CD4-positive, alpha-beta T cell treated with Interleukin-12 subunit alpha and Interleukin-12 subunit beta, for 1 hour (primary cell): ENCODE measurements at places on chromosomes 2 and 18.

GRCh38 chr18:74996996-74997395 lies 211.9 kb downstream of the PTGR3 start:
- no peak for DNase-seq

- DNase-seq: peak; percentile 55
These were observed 4.3 kb downstream of the GAD1 start for GRCh38 chr2:170820757-170821530.

GRCh38 chr2:183214680-183215079 lies 90.4 kb downstream of the NUP35 start:
- no peak for DNase-seq

DNA sequence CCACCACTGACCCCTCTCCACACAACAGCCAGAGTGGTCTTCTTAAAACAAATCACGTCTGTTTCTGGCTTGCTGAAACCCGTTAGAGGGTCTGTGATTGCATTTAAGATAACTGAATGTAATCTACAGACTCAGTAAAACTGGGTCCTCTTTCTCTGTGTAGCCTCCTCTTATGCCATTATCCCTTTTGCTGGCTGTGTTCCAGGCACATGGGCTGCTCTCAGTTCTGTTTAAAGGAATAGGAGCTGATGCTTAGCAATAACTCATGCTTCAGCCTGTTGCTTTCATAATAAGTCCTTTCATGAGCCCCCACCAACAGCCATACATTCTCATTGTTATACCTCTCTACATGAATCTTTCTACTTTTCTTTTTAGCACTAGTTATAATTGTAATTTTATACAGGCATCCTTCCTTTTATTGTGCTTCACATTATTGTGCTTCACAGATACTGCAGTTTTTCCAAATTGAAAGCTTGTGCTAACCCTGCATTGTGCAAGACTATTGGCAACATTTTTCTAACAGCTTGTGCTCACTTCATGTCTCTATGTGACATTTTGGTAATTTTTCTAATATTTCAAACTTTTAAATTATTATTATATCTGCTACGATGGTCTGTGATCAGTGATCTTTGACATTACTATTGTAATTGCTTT lies 782.6 kb downstream of the MBD2 start:
- no peak for DNase-seq

DNA sequence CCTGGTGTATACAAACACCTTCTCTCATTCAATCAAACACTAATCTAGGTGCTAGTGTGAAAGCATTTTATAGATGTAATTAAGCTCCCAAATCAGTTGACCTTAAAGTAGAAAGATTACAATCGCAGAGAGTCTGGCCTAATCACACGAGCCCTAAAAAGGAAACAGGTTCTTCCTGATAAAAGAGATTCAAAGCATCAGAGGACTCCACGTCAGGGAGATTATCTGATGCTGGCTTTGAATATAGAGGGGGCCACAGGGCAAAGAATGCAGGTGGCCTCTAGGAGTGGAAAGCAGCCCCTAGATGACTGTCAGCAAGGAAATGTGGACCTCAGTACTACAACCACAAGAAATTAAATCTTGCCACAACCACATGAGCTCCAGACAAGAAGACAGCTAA lies 28.2 kb upstream of the ZC3H15 start:
- DNase-seq: no peak

GRCh38 chr18:22683196-22683676 lies 249.9 kb upstream of the RBBP8 start:
- DNase-seq: no peak

GRCh38 chr2:12502759-12503158 lies 214.0 kb upstream of the TRIB2 start:
- DNase-seq: peak; percentile 24

DNA sequence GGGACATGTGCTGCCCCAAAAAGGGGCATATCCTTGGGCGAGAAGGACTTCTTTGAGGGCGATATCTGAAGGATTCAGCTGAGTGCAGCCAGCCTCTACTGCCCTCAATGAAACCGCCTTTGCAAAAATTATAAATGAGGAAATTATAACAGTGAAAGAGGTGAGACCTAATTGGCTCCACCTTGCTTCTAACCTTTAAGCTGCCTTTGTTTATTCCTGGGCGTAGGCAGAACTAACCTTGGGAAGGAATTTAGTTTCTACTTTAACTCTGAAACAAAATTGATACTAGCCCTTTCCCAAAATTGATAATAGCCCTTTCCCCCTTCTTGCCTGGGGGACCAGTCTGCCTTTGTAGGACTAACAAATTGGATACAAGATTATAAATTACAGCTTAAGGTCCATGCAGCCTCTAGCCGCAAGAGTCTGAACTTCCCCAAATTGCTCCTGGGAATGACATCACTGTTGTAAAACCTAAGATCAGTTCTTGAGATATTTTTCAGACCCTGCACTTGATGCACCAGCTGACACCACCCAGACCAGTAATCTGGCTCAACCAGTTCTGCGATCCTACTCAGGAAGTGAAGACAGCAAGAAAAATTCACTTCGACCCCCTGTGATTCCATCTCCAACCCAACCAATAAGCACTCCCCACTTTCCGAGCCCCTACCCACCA lies 36.0 kb upstream of the ASAP2 start:
- DNase-seq: no peak

GRCh38 chr2:165610591-165611029 lies 141.1 kb downstream of the CSRNP3 start:
- no peak for DNase-seq

GRCh38 chr2:20050646-20051531 lies 539 bp downstream of the LAPTM4A start:
- DNase-seq: peak; percentile 33

DNA sequence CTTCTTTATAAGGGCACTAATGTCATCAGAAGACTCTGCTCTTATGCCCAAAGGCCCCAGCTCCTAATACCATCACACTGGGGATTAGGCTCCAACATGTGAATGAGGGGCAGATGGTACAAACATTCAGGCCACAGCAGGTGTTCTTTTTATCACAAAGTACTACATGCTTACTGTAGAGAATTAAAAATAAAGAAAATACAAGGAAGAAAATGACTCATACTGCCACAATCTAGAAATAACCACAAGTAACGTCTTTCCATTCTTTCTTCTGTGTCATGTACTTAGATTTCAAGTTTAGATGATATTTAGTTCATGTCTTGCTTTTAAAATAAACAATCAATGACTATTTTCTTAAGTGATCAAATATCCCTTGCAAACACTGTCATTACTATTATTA lies 100.3 kb upstream of the NEDD4L start:
- DNase-seq: no peak

DNA sequence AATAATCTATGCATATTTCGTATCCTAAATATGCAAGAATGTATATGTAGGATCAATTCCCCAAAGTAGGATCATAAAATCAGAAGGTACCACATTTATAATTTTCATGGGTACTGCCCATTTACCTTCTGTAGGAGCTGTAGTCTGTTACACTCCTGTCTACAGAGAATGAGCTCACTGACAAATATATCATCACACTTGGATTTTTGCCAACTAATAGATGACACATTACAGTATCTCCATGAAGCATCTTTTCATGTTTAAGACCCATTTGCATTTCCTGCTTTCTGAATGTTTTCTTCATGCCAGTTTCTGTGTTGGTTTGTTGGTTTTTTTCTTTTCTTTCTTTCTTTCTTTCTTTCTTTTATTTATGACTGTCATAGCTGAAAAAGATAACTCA lies 70.9 kb upstream of the EML6 start:
- no peak for DNase-seq

DNA sequence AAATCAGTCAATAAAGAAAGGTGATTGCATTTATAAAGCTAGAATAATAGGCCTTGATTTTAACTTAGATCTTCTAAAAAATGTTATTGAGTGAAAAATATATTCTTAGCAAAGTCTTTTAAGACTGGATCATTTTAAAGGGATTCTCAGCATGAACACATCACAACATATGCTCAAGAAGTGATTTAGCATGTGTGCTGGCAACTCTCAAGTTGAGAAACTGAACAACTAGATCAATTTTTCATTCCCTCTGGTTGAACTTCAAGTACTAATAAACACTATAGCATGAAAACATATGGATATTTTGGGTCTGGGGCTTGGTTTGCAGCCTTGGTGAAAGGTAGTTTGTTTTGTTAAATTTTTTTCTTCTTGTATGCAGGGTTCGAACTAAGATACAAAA lies 107.8 kb upstream of the PNPT1 start:
- DNase-seq: no peak

- no peak for DNase-seq
These were observed 52.8 kb upstream of the SPP2 start for GRCh38 chr2:233997707-233998106.

DNA sequence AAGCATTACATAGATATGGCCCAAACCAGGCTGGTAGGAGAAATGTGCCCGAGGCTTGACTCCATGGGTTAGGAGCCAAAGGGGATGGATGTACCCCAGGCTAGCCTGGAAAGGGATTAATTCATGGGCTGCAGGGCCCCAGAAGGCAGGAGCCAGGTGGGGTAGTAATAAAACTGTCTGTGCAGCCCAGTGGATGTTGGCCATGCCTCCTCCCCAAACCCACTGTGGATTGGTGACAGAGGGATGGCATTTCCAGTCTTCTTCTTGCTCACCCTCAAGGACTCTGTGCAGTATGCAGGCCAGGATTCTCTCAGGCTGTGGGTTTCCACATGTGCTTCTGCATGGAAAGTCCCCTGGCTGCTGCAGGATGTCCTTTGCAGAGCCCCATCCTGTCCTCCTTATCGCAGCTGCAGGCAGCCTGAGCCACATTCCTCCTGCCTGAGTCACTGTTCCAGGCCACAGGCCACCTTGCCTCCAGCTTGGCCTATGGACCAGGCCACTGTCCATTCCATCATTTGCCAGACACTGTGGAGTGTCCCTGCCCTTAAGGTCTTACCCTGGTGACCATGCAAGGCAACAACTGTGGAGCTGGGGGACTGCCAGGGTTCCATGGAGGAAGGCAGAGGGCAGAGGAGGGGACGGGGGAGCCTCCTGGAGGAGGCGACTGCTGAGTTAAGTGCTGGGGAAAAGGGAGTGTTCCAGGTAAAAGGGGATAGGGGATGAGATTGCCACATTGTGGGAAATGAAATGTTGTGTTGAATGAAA lies 38.9 kb downstream of the INO80C start:
- no peak for DNase-seq

DNA sequence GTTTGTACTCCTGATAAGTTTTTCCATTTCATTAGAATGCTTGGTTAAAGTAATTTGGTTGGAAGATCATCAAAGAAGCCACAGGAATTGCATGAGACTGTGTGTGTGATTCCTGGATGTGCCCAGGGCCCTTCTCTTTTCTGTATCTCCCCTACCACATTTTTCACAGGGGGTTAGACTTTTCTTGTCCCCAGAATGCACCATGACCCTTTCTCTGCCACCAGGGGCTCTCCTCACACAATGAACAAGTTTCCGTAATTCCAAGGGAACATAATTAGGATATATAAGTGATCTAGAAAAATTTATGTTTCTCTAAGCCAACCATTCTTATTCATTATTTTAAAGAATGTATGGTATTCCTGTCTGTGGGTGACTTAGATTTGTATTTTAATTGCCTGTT lies 291.8 kb downstream of the NEDD4L start:
- DNase-seq: no peak

GRCh38 chr2:83112858-83113257 lies 1346.2 kb downstream of the SUCLG1 start:
- no peak for DNase-seq

- DNase-seq: no peak
These were observed 32.5 kb upstream of the CCL20 start for GRCh38 chr2:227780981-227781615.

DNA sequence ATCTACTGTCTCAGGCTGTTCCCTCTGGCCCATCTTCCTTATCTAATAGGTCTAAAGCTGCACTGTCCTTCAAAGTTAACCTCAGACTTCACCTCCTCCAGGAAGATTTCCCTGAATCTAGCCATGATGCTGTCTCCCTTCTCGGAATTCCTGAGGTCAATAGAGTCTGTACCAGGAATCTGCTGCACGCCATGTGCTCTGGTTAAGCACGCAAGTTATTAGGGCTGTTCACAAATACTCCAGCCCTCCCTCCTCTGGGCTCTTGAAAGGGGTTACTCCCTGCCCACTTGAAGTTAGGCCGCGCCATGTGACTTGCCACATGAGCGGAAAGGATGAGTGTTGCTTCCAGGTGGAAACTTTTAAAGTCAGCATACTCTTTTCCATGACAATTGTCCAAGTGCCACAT lies 43.6 kb downstream of the MCFD2 start:
- no peak for DNase-seq

DNA sequence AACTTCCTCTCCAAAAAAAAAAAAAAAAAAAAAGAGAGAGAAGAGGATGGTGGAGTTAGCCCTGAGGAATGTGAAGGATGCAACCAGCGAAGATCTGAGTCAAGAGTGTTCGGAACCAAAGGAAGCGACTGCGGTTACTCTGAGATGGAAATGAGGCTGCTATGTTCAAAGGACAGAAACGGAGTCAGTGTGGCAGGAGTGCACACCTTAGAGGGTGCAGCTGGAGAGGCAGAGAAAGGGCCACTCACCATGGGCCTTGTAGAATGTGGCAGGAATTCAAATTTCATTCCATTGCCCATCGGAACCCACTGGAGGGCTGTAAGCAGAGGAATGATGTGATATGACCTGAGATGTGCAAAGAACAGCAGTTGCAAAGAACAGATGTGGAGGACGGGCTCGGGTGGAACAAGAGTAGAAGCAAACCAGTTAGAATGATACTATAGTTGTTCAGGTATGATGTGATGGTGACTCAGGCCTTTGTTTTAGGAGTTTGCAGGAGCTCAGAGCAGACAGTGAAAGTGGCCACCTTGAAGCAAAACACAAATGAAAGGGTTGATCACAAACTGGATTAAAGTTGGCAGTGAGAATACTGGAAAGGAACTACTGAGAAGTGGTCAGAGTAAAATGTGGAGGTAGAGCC lies 22.6 kb downstream of the ITGA6 start:
- no peak for DNase-seq

DNA sequence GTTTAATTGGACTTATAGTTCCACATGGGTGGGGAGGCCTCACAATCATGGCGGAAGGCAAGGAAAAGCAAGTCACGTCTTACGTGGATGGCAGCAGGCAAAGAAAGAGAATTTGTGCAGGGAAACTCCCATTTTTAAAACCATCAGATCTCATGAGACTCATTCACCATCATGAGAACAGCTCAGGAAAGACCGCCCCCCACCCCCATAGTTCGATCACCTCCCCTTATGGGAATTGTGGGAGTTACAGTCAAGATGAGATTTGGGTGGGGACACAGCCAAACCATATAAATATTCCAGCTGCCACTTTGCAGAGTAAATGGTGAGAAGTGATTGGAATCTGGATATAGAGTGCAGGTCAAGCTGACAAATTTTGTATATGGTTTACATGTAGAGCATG lies 187.4 kb downstream of the ARL4C start:
- no peak for DNase-seq

GRCh38 chr2:217154923-217155322 lies 295.1 kb upstream of the TNP1 start:
- no peak for DNase-seq

DNA sequence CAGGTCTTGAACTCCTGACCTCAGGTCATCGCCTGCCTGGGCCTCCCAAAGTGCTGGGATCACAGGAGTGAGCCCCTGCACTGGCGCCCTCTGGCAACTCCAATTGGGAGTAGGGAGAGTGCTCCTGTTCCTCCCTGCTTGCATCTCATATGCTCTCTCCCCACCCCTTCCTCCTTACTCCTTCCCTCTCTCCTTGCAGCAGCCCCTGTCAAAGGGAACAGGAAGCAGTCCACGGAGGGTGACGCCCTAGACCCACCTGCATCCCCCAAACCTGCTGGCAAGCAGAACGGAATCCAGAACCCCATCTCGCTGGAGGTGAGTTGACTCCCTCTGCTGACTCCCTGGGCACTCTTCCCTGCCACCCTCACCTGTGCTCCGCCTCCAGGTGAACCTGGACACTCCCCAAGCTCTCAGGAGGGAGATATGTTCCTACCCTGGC lies 10.7 kb downstream of the ARID5A start:
- no peak for DNase-seq
